ENCODE measurements at places on chromosomes 7 and 10. TPM values are rescaled to one million over a fixed set of nuclear protein-coding genes. Genes with fewer than 3 reads are reported as not detected.

ABCB1 gene
- 53.2 TPM for total RNA-seq

TRIM73 gene
- 1.7 TPM for total RNA-seq

ZPBP gene
- 0.17 TPM for total RNA-seq

DNA sequence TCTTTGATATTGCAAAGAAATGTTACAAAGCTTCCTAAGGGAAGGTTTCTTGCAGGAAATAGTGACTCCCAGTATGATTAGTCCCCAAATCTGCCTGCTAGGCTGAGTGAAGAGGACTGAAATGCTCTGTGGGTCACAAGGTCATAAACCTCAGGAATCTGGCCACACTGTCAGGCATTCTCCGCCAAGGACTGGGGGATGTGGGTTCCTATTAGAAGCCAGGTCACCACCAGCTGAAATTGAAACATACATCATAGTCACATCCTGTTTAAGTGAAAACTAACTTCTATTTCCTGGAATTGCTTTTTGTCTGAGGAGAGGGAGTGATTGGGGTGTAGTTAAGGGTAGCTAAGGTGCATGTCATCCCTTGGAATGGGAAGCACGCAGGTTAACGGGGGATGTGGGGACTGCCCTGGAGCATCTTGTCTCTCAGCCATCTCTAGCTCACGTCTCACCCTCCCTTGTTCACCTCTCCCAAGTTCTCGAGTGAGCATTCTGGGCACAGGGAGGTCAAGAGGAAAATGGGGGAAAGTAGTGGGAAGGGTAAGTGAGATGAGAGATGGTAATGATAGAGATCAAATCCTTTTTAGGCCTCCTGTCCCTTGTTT is 12.0 kb upstream of the GSAP start:
- DNase-seq, result no peak

GRCh38 chr10:52129410-52130178 is 184.5 kb upstream of the DKK1 start:
- no peak for DNase-seq

NUTM2E gene
- 0.08 TPM for total RNA-seq

GRCh38 chr10:132036153-132036886 is 29.4 kb upstream of the JAKMIP3 start:
- no peak for DNase-seq

DNA sequence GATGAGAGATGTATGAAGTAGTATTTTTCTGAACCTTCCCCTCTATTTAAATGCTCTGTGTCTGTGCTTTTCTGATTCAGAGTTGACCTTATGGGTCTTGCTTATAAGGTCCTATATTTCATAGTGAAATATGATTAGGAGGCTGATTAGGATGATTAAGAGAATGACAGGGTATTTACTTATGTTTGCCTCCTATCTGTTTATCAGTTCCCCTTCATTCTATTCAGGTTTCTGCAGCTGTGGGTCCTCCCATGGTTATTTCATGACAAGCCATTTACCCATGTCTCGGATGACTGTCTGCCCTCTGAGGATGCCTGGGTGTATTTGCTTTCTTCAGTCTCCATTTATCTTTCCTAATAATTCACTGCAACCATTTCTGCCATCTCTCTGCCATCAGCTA is 16.9 kb downstream of the RPA3 start:
- DNase-seq, result no peak

- DNase-seq, result no peak
Measured at GRCh38 chr10:73168465-73168803, 515 bp downstream of the FAM149B1 start.

DNA sequence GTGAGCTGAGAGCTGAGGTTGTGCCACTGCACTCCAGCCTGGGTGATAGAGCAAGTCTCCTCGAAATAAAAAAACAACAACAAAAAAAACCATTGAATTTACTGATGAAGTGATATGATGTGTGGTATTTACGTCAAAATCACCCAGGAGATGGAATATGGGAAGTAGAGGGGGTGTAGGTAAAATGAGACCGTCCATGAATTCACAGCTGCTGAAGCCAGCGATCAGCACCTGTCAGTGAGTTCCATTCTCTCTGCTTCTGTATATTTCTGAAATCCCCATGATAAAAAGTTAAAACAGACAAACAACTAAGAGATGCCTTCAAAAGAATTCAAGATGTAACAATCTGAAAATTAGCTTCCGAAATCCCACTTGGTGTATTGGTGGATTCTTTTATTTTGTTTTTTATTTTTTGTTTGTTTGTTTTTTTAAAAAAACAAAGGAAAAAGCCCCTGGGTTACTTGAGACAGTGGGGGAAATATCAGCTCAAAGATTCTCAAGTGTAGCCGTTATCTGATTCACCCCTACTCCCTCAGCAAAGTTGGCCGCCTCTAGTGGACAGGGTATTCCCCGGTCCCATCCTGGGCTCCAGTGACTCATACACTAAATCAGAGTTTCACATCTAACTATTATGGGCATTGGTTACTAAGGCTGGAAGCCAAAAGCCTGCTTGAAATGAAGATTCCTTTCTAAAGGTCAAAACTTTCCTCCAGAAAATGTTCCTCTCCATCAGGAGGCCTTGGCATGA is 76.4 kb downstream of the MAP3K8 start:
- DNase-seq, result no peak

C7orf57 gene
- not detected for total RNA-seq

DNA sequence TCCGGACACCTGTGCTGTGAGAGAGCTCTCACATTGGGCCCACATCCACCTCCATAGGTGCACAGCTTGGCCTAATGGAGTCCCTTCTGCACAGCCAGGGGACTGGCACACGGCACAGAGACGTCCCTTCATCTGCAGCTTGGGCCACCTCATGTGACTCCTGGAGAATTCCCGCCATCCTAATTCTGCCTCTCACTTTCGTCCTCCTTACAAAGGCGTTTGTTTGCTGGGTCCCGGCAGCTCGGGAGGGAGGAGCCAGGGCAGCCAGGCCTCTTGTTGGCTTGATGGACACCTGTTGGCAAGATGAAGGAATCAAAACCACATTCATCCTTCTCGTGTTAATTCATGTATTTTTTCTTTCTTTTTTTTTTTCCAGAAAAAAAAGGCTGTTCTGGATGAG is 30.7 kb upstream of the TTYH3 start:
- no peak for DNase-seq

CFAP46 gene
- 0.33 TPM for total RNA-seq

GRCh38 chr10:68989317-68989990 is 851 bp downstream of the KIFBP start:
- DNase-seq, result no peak

- DNase-seq, result no peak
Measured at GRCh38 chr10:73859784-73860491, 14.4 kb downstream of the CAMK2G start.

VWDE gene
- 0.05 TPM for total RNA-seq

DNA sequence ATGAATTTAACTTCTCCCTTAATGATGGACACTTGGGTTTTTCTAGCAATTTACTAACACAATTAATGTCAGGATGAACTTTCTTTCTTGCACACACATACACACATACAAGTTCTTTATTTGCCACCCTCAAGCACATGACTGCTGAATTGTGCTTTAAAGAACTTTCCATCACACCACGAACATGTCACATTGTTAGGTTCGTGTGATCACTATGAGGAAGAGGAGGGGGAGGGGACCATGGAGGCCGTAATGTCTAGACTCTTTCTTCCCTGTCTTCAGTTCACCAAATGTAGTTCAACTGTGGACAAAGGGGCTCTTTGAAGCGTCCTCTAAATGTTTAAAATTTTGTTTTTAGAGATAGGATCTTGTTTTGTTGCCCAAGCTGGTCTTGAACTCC is 31.0 kb downstream of the NUP42 start:
- DNase-seq, result no peak

- DNase-seq, result no peak
Measured at GRCh38 chr7:37007268-37007667, 283.0 kb upstream of the AOAH start.

DNA sequence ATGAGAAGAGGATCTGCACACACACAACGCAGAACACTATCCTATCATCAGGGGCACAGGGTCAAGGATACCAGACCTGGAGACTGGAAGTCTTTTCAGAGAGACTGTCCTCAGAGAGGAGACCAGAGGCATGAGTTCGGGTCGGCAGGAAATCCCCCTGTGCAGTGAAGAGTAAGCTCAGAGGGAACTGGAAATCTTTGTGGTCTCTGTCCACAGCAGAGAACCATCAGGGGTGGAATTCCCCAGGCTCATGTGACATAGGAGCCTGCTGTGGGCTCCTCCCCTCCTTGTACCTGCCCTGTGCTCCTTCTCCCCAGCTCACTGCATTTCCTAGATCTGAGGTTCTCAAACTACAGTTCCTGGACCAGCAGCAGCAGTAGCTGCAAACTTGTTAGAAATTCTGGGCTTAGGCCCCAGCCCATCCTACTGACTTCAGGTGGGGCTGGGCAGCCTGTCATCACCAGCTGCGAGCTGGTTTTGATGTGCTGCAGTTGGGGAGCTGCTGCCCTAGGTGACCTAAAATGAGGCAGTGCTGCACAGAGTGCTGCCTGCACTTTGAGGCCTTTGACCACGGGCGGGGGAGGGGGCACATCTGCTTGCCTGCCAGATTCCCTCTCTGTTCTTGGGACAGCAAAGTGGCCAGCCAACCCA is 2.4 kb downstream of the ZMIZ2 start:
- no peak for DNase-seq

RRP12 gene
- 9.6 TPM for total RNA-seq

BLOC1S2 gene
- 25.5 TPM for total RNA-seq

- DNase-seq, result no peak
Measured at GRCh38 chr10:12381536-12382156, 32.3 kb downstream of the CAMK1D start.

- DNase-seq, result no peak
Measured at GRCh38 chr7:89695241-89695640, 459.0 kb upstream of the STEAP1 start.

DNA sequence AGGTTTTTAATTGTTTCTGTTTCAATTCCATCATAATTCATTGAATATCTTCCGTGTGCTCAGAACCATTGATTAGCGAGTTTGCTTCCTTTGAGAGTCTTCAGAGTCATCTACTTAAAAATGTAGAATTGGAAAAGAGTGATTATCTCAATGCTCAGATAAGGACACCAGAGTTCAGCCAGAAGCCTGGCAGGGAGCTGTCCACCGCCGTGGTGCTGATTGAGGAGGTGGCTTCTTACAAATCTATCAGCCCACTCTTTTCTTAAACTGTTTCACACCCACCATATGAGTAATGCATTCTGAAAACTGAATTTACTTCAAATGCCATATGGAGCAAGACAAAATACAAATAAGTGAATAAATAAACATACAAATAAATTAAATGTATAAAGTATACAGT is 79.3 kb downstream of the INSYN2A start:
- DNase-seq, result peak; percentile 67

DNA sequence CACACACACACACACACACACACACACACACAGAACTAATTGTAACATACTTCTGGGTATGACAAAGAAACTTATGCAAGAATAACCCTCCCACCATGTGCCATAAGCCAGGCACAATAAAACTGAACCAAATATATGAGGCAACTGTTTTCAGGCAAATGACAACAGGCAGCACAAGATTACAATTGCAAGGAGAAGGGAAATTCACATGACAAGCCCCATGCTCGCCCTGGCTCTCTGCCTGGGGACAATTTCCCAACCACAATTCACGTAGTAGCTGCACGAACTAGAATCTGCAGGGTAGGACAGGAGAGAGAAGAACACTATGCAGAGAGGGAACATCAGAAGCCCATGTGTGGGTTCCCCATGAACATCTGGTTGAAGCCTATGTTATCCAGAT is 143.3 kb downstream of the CALN1 start:
- DNase-seq, result no peak

GRCh38 chr10:4865945-4866661 is 40.1 kb downstream of the AKR1E2 start:
- no peak for DNase-seq

GHRHR gene
- not detected for total RNA-seq

PTPN20 gene
- total RNA-seq, result 1.4 TPM

SEC61G gene
- 329 TPM for total RNA-seq

TDRD1 gene
- total RNA-seq, result 0.17 TPM

DNA sequence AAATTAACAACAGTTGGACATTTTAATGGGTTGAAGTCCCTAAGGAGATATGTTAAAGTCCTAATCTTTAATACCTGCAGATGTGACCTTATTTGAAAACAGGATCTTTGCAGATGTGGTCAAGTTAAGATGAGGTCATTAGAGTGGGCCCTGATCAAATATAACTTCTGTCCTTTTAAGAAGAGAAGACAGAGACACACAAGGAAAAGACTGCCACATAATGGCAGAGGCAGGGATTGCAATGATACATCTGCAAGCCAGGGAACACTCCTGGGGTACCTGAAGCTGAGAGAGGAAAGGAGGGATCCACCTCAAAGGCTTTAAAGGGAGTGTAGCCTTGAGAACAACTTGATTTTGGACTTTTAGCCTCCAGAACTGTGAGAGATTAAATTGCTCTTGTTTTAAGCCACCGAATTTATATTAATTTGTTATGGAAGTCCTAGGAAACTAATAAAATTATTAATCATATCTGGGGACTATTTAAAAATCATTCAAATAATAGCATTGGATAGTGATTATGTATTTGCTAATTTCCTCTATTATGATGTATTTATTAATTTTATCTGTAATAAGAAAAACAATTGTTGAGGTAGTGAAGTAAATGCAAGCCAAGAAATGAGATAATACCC is 700.0 kb upstream of the PCDH15 start:
- DNase-seq, result no peak

IFIT3 gene
- 11.2 TPM for total RNA-seq

ERVW-1 gene
- total RNA-seq, result not detected

DNA sequence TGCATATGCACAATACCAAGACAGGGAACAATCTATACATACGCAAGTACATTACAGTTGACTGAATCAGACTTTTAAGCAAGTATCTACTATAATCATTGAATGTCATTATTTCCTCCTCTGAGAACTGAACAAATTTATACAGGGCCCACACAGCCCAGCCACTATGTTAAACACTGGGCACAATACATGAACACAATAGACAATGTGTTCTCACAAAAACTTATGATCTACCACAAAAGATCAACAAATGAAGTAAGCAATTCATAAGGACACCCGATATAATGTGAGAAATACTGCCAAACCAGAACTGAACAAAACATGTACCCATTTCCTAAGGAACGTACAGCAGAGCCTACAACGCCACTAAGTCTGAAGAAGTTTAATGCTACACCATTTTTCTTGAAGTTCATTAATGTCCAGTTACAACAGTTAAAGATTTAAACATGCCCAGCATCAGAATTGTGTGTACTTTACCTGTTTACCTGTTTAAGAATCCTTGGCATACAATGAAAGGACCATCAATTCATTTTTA is 31.5 kb downstream of the SHTN1 start:
- no peak for DNase-seq

GRB10 gene
- total RNA-seq, result 53.1 TPM

CTAGE8 gene
- total RNA-seq, result not detected

DNA sequence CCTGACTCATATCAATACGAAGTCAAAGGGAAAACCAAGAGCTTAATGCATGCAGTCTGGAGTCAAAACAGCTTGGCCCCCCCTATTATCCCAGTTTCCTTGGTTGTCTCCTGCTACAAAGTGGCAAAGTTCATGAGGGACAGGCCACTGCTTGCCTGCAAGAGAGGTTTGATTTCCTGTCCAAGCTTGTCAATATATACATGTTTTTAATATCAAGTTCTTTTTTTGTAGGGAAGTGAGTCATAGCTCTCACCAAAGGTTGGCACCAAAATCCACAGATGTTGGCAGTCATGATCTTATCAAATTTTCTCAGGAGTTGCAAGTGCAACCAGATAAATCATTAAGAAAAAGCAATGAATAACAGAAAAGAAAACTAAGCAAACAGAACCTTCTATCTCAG is 176.8 kb downstream of the COBL start:
- DNase-seq, result no peak

GRCh38 chr7:122652876-122653275 is 46.0 kb downstream of the RNF133 start:
- no peak for DNase-seq

GRCh38 chr7:82268632-82269031 is 174.9 kb downstream of the CACNA2D1 start:
- no peak for DNase-seq

HECTD2 gene
- 4.4 TPM for total RNA-seq
